ENCODE measurements at places on chromosomes 1 and 21. TPM values are rescaled to one million over a fixed set of nuclear protein-coding genes. Genes with fewer than 3 reads are reported as not detected.

ST6GALNAC3 gene
- 0.88 TPM for total RNA-seq

IL19 gene
- total RNA-seq: not detected

AMY1B gene
- not detected for total RNA-seq

RAD54L gene
- total RNA-seq: 0.62 TPM

TNFRSF9 gene
- total RNA-seq: not detected

PTGS2 gene
- total RNA-seq: 6.2 TPM

SPRR2A gene
- total RNA-seq: not detected

F5 gene
- total RNA-seq: not detected

KCNH1 gene
- not detected for total RNA-seq

SH3BGR gene
- total RNA-seq: 2.7 TPM

ADAMTS1 gene
- total RNA-seq: 225 TPM

AMPD2 gene
- 48.8 TPM for total RNA-seq

CR1L gene
- total RNA-seq: not detected

LCE1A gene
- not detected for total RNA-seq

RIMKLA gene
- total RNA-seq: not detected

TRIM45 gene
- total RNA-seq: 2.2 TPM

TSTD1 gene
- total RNA-seq: 14.5 TPM

SPRR2B gene
- total RNA-seq: not detected

RYR2 gene
- 0.25 TPM for total RNA-seq

GPA33 gene
- not detected for total RNA-seq

LIPI gene
- not detected for total RNA-seq

DYNLT5 gene
- not detected for total RNA-seq

CCNL2 gene
- 121 TPM for total RNA-seq

Measured in cardiac ventricle fibroblast (primary cell).